HS-5 (cell line): ENCODE measurements at places on chromosomes 1 and 21.

DNA sequence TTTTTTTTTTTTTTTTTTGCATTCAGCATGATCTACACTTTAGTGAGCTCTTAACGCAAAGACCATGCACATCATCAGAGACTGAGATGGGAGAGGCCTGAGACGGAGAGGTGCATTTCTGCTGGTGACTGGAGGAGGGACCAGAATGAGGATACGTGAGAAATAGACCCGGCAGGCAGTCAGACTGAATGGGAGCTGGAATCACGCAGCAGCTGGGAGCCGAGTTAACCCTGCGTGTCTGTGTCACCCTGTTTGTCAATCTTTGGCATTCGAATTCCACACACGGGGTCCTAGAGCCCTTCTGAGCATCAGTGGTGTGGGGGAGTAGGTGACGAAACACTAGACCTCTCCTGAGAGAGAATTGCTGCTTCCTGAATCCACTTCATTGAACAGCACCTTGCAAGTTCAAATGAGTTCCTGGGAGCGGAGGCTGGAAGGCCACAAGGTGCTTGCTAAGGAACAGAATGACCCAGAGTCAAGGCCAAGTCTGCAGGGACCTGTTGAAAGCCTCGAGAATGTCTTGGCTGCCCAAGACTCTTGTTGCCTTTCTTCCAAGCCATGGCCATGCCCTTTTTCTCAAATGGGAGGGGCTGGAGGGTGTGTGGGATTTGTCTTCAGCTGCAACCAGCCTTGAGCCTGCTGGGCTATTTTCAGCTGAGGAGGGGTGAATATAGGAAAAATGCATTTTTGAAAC, 123.3 kb downstream of the CNIH3 start:
- DNase-seq, result no peak

- no peak for DNase-seq
These were observed 30.6 kb downstream of the CDKN2C start for GRCh38 chr1:51000651-51001050.

GRCh38 chr1:115238336-115239147, 99.5 kb downstream of the NGF start:
- no peak for DNase-seq

DNA sequence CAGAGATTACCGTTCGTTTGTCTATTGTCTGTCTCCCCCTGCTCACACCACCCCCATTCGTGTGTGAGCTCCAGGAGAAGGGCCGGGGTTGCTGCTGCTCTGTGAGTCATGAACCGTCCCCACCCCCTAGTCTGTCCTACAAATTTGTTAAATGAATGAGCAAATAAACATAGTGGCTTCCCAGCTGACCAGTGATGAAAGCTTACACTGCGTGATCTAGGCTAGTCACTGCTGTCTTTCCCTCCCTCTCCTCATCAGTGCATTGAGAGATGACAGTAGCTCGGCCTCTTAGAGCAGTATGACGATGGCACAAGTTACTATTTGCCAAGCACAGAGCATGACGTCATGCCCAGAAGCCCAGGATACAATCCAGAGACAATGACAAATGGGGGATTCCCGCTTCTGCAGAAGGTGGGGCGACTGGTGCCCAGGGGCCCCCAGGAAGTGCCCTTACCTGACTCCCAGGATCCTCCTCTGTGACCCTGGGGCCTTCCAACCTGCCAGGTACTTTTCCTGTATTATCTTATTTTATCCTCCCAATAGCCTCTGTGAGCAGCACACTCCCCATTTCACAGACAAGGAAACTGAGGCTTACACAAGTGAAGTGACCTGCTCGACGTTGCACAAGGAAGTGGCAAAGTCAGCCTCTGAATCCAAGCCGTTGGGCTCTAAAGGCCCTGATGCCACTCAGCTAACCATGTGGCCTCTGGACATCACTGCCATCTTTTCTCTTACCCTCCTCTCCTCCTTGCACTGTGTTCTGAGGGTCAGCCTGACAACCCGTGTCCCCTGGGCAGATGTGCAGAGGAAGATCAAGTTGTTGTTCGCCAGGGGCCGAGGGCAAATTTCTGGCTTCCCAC, 8.6 kb upstream of the EPHA2 start:
- DNase-seq, result peak; percentile 85

- no peak for DNase-seq
These were observed 125.6 kb downstream of the URB2 start for GRCh38 chr1:229751610-229752009.

DNA sequence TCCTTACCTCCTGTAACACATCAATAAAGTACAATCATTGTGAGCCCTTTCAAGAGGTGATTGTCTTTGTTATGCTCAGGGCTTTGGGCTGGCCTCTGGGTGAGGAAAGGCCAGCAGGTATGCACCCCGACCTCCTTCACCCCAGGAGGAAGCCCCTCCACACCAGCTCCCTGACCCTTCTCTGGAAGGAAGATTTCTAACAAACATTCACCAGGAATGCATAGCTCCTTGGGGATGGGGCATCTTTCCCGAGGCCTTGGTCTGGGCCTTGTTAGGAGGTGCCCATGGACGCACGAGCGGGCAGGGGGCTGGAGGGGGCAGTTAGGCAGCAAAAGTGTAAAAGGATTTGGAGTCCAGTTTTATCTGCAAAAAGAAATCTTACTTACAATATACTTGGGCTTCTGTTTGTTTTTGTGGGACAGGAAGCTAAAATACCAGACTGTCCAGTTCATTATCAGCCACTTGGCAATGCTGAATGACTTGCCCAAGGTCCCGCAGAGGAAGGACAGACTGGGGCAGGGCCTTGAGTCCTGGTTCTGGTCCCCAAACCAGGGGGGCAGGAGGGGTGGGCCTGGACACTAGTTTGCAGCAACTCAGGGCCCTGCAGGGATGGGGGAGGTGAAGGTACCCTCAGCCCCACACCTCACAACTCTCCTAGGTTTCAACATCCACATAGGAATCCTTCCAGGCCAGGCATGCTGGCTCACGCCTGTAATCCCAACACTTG, 10.1 kb downstream of the ZC3H12A start:
- DNase-seq, result no peak

GRCh38 chr1:169312084-169312954, 55.3 kb downstream of the NME7 start:
- peak; percentile 90 for DNase-seq

- DNase-seq, result no peak
These were observed 46.4 kb upstream of the NBL1 start for GRCh38 chr1:19597496-19598309.

DNA sequence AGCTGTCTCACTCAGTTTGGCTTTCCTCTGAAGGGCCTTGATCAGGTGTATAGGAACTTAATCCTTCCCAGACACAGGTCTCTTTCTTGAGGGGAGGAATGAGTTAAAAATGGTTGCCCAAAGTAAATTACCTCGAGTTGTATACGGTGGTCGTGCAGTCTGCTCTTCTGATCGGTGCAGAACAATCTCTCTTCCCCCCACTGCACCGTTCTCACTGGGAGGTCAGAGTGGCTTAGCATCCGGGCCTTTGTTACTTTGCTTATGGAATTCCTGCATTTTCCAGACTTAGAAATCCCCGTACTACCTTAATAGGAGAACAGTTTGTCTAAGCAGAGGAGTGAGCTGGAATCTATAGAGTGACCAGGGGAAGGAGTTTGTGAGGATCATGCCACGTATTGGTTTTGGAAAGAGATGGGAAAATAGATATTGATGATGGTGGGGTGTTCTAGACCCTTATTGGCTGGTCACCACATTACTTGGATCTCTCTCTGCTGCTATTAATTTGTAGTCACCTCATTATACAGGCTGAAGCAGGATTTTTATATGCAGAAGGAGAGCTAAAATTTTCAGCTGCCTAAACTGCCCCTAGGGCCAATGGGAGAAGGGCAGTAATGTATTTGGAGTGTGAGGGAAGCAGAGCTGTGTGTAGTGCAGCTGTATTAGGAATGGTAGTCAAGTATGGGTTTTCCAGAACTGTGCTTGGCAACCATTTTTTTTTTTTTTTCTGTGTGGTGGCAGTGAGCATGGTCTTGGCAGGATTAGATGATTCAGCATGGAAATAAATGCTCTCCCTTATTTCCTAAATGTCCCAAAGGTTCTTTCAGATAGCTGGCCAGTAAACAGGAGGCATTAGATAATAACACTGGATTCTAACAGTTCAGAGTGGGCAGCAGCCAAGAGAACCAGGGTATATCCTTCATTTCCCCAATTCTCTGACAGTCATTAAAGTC, 81.5 kb downstream of the NDUFS5 start:
- no peak for DNase-seq

DNA sequence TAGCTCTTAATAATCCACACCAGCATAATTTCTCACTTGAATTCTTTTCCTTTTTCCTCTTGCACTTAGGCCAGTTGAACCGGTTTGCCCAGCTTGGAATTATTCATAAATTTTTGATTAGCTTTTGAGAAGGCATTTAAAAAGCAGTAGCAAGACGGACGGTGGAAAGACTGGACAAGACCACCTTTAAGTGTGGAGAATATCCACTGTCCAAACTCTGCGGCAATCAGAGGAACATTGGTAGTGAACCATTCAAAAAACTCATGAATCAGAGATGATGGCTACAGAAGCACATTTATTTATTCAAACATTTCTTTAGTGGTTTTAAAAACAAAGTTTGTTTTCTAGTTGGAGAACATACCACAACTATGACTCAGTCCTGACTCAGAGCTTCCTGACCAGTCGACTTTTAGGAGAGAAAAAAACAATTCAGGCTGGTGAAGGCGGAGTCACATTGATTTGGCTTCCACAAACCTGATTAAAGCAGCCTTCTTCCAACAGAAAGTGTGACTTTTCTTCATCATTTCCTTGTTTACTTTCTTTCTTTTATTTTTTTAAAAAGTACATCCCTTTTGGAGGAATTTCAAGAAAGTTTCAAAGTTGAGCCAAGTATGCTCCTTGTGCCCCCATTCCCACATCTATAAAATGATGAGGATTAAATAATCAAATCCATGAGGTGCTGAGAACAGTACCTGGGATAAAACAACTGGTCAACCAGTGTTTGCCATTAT, 128.8 kb downstream of the ADSS2 start:
- DNase-seq, result peak; percentile 97

DNA sequence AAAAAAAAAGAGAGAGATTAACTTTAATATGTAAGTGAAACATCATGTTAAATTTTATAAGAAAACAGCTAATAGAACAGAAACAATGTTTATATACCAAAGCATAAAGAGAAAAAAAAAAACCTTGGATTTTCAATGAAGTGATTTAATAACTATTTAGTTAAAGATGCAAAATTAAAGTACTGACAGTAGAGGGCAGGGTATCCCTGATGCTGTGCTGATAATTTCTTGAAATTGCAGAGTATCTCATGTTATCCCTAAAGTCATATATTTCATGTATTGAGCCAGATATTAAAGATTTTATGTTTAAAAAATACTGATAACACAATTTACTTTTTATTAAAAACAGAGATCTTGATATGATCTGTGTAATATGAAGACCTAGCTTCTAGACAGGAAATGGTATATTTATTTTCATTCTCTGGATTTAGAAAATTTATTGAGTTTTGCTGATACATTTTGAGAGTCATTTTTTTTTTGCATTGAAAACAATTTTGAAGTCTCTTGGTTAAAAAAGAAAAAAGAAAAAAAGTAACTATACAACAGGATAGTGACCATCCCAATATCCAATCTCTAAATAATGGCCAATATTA, 273.2 kb downstream of the USP25 start:
- no peak for DNase-seq

GRCh38 chr21:46552274-46552673, 52.6 kb downstream of the S100B start:
- DNase-seq, result no peak

GRCh38 chr1:101314244-101314643, 77.4 kb downstream of the S1PR1 start:
- peak; percentile 32 for DNase-seq

DNA sequence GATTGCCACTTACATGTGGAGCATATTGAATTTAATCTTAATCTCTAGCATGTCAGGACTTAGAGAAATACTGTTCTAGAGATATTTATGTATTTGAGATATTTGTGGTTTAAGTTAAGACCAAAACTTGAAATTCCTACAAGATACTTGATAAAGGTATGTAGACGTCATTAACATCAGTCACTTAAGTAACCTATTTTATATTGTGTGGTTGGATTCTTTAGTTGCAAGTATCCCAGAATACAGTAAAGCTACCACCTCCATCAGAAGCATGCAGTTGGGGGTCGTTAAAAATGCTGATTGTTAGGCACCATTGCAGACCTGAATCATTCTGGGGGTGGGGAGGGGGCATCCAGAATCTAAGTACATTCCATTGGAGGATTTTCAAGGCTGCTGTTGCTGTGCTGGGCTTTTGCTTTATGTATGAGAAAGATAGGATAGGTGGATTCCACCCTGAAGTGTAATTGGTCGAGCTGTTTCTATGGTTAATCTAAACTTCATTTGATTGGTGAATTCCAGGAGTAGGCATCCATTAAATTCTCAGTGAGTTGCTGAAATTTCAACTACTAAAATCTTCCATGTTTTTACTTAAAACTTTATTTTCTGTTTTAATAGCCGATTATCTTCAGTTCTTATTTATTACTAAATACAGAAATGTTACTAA, 4.0 kb downstream of the H3-3A start:
- DNase-seq, result no peak

DNA sequence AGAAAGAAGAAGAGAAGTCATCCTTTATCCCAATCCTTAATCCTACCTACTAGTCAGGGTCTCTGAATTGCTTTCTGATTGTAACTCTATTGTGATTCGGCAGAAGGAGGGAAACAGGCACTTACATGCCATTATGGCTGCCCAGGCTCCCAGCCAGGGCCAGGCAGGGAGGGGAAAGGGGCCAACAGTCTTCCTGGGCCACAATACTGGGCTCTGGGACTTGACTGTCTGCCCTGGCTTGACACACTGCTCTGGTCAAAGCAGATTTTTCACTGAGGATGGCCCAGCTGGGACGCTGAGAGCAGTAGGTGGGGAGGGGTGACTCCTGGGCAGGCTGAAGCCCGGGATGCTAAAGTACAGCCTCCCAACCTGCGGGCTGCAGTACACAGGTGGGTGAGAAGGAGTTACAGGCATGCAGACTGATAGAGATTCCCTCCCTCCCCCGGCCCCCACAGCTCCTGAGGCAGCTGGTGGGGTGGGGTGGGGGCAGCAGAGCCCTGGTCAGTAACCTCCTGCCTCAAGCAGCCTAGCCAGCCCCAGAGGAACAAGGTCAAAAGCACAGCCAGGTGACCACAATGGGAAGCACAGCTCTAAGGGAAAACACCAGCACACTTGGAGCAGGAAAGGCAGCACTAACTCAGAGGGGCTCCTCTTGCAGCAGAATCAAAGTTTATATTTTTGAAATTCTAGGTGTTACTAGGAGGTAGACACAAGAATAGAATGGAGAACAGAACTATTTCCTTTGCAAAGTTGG, 25.3 kb downstream of the KCND3 start:
- no peak for DNase-seq

DNA sequence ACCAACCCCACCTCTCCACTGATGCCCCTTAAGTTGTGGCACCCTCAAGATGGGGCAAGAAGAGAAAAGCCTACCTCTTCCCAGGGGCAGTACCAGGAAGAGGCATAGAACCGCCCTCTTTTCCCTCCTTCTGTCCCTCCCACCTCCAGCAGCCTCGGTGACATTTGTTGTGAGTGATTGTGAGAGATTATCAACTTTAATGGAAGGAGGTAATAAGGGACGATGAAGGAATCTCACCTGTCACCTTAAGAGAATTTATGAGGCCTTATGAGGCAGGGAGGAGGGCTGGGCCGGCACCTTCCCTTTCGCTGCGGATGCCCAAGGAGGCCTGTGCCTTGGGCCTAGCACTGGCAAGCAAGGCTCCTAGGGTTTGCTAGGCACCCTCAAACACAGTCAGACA, 1.4 kb upstream of the ADGRB2 start:
- DNase-seq, result no peak
